ENCODE measurements at places on chromosomes 6 and 20.
A peak's percentile ranks its signal among the peaks of the same experiment; 100 is the strongest.

DNA sequence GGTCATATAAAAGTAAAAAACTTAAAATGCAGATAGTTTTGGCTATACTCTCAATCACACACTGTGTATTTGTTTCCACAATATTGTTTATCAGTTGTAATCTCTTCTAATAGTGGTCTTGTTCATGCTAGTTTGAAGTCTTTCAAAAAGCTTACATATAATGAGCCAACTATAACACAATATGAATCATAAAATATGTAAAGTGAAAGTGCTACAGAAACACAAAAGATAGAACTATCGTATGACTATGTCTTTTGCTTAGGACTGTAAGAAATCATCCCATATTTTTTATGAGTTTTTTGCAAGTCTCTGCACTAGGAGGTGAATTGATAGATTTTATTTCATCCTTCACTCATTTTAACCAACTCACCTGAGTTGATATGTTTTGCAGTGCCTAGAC lies 136.0 kb downstream of the MMUT start:
- DNase-seq: no peak

DNA sequence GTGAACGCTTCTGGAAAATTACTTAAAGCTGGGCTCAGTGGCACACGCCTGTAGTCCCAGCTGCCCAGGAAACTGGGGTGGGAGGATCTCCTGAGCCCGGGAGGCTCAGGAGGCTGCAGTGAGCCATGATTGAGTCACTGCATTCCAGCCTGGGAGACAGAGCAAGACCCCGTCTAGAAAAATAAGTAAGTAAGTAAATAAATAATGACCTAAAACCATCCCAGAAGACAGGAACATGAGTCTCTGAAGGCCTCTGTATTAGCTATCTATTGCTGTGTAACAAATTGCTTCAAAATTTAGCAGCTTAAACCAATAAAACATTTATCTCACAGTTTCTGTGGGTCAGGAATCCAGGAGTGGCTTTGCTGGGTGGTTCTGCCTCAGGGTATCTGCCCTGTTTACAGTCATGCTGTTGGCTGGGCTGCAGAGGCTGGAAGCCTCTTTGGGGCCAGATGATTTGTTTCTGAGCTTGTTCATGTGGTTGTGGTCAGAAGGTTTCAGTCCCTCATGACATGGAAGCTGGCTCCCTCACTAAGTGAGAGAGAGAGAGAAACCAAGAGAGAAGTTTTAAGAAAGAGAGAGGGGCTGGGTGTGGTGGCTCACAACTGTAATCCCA lies 48.4 kb upstream of the NCOA3 start:
- no peak for DNase-seq

DNA sequence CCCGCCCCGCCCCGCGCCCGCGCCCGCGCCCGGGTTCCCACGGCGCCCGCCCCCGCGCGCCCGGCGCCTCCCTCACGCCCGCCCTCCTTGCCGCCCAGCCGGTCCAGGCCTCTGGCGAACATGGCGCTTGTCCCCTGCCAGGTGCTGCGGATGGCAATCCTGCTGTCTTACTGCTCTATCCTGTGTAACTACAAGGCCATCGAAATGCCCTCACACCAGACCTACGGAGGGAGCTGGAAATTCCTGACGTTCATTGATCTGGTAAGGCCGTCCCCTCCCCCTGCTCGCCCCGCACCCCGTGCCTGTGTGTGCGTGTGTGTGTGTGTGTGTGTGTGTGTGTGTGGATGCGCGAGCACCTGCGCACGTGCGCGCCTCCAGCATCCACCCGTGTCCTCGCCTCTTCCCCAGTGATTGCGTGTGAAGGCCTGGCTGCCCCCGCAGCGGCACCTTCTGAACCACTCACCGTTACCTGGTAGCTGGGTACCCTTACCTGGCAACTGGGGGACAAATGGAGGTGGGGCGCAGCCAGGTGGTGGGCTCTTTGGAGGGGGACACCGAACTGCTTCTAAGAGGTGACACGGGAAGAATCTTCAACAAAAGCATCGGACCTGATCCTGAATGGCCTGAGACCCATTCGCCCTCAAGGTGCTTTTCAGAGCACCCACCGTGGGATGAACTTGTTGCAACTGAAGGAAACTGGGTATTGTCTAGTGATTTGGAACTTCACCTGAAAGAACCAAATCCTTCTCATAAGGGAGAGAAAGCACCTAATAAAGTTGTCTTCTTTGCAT lies at the start of gene AIG1:
Gene AIG1, plus strand, starts transcription at position 84 of the 791 bp plus-strand sequence. Its CDS starts 37 bp downstream, at position 121.
- peak; percentile 38 for DNase-seq

DNA sequence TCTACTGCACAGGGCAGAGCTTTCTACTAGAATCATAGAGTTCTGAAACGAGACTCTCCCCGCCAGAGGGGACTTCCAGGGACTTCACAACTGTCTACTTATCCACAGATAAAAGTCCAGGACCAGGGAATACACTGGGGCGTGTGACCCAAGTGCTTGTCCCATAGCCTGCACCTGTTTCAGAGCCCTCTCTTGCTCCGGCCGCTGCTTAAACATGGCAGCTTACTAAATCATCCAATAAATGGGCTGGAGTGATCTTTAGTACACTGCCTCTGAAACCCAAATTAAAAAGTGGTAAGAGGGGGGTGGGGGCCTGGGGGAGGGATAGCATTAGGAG lies 8.9 kb upstream of the RAB44 start:
- DNase-seq: no peak

DNA sequence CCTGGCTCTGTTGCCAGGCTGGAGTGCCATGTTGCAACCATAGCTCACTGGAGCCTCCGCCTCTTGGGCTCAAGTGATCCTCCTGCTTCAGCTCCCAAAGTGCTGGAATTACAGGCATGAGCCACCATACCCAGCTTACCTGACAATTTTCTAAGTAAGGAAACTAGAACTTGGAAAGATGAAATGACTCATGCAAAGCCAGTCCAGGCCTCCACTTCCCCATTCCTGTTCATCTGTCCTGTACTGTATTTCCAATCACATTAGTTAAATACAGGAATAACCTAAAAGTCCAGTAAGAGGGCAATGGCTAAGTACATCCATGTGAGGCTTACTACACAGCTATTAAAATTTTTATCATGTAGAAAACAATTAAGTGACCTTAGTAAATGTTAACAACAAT lies 8.3 kb upstream of the ADGB start:
- DNase-seq: no peak

GRCh38 chr20:39879296-39879695 lies 809.7 kb downstream of the MAFB start:
- no peak for DNase-seq

- DNase-seq: no peak
Observed at GRCh38 chr6:113365191-113365590, 492.0 kb upstream of the MARCKS start.

GRCh38 chr6:139376604-139377218 lies 2.3 kb upstream of the CITED2 start:
- DNase-seq: no peak

GRCh38 chr20:9600562-9600961 lies 86.2 kb downstream of the LAMP5 start:
- DNase-seq: no peak

- no peak for DNase-seq
Observed at GRCh38 chr6:4169028-4169789, 33.8 kb upstream of the ECI2 start.

DNA sequence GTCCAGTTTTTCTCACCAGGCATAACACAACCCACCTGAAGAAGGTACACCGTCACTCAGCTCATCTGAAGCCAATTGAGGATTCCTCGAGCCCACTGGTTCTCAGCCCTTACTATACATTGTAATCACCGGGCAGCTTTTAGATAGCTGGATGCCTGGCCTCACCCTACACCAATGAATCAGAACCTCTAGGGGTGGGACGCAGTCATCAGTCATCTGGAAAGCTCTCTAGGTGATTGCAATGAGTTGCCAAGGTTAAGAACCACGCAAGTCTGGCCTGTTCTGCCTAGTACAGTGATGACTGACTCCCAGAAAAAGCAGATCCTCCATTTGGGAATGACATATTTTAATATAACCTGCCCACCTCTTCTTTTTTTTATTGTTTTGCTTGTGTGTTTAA lies 41.1 kb downstream of the MC3R start:
- no peak for DNase-seq

- DNase-seq: no peak
Observed at GRCh38 chr20:13868331-13868730, 83.5 kb downstream of the NDUFAF5 start.

GRCh38 chr6:44538131-44538806 lies 150.8 kb downstream of the CDC5L start:
- DNase-seq: no peak

GRCh38 chr6:12602951-12603672 lies 113.5 kb upstream of the PHACTR1 start:
- no peak for DNase-seq

GRCh38 chr6:22892452-22892851 lies 323.1 kb downstream of the HDGFL1 start:
- no peak for DNase-seq

DNA sequence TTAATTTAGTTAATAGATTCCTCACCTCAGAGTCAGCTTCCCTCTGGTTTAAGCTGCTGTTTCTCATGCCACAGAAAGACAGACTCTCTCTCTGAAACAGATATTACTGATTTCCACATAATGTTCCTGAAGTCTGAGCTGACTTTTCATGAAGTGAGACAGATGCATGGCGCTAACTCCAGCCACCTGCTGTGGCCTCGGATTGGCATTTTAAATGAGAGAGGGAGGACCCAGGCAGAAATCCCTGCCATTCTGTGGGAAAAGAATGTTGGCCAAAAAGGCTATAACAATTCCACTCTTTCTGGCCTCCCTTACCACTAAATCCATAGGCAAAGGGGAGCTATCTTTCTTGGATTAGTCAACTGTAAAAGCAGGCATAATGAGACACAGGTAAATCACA lies 354.1 kb upstream of the CDH4 start:
- no peak for DNase-seq

GRCh38 chr20:32240205-32240604 lies 32.5 kb downstream of the POFUT1 start:
- no peak for DNase-seq

GRCh38 chr6:156832231-156832647 lies 55.1 kb downstream of the ARID1B start:
- DNase-seq: no peak

GRCh38 chr6:82131441-82131840 lies 116.1 kb downstream of the IBTK start:
- no peak for DNase-seq

DNA sequence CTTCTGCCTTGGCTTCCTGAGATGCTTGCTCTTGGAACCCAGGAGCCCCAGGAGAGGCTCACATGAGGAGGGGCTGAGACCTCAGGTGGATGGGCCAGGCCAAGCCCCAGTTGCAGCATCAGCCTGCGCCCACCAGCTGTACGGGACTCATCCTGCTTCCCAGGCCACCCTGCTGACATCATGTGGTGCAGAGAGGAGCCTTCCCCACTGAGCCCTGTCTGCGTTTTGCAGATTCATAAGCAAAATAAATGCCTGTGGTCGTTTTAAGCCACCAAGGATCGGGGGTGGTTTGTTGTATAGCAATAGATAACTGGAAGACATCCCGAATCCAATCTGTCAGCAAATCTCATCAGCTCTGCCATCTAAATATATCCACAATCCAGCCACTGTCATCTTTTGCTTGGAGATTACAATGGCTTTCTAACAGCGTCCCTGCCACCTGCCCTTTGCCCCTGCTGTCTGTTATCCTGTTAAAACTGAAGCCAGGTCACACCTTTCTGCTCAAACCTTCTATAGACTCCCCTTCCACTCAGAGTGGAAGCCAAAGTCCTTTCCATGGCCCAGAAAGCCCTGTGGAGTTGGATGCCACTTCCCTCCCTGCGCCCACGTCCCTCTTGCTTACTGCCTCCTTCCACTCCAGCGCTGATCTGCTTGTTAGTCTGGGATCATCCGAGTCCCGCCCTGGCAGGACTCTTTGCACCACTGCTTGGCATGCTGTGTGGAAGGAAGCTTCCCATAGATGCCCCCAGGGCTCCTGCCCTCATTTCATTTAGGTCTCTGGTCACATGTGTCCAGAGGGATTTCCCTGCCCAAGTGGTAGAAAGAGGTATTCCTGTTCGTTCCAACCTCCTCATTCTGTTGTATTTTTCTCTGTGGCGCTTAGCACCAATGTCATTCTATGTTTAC lies 24.0 kb upstream of the MLN start:
- DNase-seq: no peak

DNA sequence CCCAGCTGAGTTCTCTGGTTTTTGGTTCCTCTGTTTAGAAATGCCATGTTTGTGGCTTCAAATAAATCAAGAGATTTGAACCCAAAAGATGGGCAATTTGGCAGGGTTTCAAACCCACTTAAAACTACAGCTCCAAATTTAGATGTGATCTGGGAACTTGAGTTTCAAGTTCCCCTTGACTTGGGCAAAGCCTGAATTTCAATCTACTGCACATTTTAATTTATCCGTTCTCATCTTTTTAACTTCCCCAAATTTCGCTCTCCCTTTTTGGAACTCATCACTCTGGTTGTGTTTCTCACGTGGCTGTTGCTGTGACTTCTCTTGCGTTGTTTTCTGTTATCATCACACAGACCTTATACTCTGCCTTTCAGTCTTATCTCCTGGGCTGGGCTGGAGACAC lies 230.9 kb downstream of the CDC5L start:
- DNase-seq: no peak

GRCh38 chr6:84417260-84417659 lies 189.8 kb upstream of the CEP162 start:
- DNase-seq: no peak

DNA sequence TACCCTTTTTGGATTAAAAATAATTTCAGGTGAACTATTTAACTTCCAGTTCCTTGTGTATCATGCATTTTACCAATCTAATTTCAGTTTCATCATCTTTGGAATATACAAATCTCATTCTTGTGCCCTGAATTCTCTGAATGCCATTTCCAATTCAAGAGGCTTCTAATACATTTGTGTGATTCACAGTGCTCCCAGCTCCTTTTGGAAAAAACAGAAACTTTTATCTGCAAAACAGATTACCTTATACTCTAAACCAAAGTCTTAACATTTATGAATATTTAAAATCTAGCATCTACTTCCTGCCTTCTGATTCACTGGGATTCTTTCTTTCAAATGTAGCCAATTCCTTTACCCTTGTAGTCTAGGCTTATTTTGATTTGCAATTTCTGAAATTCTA lies 11.1 kb upstream of the PEX7 start:
- DNase-seq: no peak

DNA sequence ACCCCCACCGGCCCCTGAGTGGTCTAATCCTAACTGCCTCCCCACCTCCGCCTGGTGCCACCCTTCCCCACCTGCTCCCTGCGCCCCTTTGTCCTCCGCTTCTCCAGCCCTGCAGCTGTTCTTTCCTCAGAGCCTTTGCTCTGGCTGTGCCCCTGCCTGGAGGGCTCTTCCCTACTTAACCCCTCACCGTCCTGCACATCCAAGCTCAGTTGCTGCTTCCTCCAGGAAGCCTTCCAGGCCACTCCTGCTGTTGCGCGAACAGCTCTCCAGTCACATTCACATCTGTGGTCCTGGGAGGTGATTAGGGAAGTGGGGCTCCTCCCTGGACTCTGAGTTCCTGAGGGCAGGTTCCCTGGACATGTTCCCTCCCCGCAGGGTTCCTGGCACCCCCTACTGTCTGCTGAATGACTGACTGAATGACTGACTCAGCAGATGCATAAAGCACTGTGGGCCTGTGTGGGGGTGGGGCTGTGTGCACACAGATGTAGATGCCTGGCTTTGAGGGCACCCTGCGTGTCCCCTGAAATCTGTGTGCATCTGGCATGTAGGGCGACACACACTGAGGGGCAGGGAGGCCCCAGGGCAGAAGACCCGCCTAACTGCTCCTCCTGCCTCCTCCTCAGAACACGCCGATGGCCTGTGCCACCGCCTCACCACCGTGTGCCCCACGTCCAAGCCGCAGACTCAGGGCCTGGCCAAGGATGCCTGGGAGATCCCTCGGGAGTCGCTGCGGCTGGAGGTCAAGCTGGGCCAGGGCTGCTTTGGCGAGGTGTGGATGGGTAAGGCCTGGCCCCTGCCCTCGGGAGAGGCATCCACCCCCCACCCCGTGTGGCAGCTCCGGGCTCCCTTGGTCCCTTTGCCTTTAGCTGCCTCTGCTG lies 51.4 kb downstream of the SRC start:
- no peak for DNase-seq

GRCh38 chr6:9494864-9495263 lies 920.0 kb downstream of the TFAP2A start:
- DNase-seq: no peak
